ENCODE measurements at places on chromosomes 12 and 14.

DNA sequence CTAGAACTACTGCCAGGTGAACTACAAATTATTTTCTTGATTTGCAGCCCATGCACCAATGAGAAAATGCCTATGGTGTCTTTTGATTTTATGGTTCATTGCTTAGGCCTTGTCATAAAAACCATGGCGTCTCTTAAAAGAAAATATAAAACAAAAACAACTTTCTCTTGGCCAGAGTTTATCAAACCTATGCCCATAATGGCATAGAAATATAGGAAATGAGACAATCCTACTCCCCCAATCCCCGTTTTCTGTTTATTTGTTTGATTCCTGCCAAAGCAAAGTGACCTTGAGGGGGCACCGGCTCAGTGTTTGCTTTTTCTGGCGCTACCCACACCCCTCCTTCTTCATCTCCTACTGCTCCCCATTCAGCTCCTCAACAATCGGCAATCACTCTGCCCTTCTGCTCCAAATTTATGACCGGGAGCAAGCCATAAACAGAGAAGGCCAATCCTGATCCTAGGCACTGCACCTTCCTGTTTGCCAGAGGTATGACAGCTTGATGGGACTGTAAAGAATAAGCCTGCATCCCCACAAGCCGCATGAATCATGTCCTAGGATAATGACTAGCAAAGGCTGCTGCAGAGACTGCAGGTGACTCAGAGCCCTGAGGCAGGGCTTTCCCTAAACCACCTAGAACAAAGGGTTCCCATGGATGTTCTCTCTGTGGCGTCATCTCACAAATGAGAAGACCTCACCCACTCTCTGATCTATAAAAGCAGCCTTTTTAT, 874.9 kb downstream of the NRXN3 start:
- H3K4me1 ChIP-seq: no peaks in the 10 kb centered on the region
- H3K36me3 ChIP-seq: no peaks in the 10 kb centered on the region
- H3K27ac ChIP-seq: no peak overlapping the region

GRCh38 chr12:46359667-46360280, 12.8 kb downstream of the SLC38A2 start:
- H3K27me3 ChIP-seq: no peaks in the 10 kb centered on the region
- H3K4me1 ChIP-seq: no peaks in the 10 kb centered on the region
- H3K36me3 ChIP-seq: peaks cover 62% of the 10 kb centered on the region
- H3K27ac ChIP-seq: no peak overlapping the region

GRCh38 chr12:13670285-13670866, 311.0 kb downstream of the GRIN2B start:
- no peak overlapping the region for H3K4me3 ChIP-seq
- H3K36me3 ChIP-seq: no peaks in the 10 kb centered on the region
- H3K27ac ChIP-seq: no peak overlapping the region
- no peak for DNase-seq

DNA sequence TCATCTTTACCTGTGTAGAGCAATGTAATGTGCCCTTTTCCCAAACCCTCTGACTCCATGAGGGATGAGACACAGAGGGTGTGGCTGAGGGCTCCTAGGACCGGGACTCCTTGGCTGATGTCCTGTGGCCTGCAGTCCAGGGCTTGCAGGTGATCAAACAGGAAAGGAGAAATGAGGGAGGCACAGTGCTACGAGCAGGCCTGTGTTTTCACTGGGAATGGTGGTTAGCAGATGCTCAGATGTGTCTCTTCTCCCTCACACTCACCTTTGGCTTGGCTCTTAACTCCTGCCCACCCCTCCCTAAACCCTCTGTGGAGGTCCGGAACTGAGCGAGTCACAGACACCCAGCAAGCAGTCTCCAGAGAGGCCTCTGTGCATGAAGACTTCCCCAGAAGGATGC, 254.4 kb downstream of the DAD1 start:
- no peaks in the 10 kb centered on the region for H3K36me3 ChIP-seq
- H3K4me3 ChIP-seq: no peak overlapping the region
- DNase-seq: no peak
- no peak overlapping the region for H3K27ac ChIP-seq
- H3K27me3 ChIP-seq: no peaks in the 10 kb centered on the region

DNA sequence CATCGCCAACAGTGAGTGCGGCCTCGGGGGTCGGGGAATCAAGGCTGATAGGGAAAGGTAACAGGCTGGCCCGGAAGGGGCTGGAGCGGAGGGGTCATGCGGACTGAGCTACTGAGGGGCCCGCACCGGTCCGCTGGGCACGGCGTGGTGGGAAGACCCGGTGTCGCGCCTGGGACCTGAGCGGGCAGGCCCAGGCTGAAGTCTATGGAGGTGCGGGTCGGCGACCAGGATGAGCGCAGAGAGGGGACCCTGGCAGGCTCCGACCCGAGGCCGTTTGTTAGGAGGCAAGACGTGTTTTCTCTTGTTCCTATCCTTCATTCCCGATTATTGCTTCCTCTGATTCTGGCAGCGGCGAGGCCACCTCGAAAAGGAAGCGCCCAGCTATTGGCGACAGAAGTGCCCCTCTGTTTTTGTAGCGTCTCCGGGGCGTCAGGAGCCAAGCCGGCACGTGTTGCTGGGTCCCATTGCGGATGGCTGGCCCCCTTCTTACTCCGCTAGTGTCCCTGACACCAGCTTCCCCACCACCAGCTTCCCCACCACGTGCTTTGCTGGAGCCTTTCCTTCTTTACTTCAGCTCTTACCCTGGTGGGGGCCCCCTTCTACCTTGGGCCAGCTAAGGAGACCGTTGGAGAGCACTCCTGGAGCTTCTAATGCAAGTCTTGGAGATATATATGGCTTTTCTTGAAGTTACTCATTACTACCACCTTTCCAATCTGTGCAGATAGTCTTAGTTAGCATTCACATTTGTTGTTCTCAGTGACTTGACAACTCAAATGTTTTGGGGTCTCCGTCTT, 653 bp downstream of the PA2G4 start:
- DNase-seq: peak; percentile 70
- H3K4me3 ChIP-seq: peak overlapping the region; percentile 97
- peaks cover 25% of the 10 kb centered on the region for H3K4me1 ChIP-seq
- H3K36me3 ChIP-seq: peaks cover 49% of the 10 kb centered on the region
- no peaks in the 10 kb centered on the region for H3K27me3 ChIP-seq
- H3K27ac ChIP-seq: peak overlapping the region; percentile 99
